CD4-positive, alpha-beta T cell treated with Interferon gamma for 1 hour (primary cell): ENCODE measurements at places on chromosomes 12 and 14.

DNA sequence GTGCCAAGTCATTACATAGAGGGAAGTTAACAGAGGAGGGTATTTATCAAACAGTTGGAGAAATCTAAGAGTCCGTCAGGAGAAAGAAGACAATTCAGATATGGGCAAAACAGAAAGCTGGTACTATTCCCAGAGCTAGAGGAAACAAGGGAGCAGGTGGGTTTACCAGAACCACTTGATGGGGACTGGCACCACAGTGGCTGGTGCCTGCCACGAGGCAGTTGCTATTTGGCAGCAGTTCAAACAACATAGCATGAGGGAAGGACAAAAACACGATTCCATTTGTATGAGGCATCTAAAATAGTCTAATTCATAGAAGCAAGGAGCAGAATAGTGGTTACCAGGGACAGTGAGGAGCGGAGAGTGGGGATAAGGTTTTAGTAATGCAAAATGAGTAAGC is 24.6 kb upstream of the KLRD1 start:
- DNase-seq, result no peak

DNA sequence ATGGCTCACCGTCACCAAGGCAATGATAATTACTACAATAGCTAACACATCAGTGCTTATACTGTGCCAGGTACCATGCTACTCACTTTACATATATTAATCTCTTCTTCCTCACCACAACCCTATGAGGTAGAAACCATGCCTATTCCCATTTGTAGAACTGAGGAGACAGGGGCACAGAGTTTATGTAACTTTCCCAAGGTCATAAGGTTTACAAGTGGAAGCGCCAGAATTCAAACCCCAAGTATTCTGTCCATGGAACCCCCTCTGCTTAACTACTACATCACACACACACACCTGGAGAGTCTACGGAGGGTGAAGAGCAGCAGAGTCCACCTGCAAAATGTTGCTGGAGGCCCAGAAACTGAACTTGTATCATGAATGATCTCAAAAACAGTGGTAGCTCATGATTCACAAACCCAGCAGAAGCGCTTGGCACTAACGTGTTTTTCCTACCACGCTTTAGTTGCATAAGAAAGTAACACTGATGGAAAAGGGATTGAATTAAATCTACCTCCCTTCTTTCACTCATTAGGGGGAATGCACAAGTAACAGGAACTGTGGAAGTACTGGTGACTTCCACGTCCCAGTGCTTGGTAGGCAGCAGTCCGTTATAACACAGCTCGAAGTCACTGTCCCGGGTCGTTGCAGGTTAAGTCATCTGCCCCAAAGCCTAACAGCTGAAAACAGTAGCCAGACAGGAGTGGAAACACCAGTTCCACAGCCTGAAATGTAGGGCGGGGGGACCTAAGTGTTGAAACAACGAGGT is 2.0 kb downstream of the ITPR2 start:
- DNase-seq, result no peak

DNA sequence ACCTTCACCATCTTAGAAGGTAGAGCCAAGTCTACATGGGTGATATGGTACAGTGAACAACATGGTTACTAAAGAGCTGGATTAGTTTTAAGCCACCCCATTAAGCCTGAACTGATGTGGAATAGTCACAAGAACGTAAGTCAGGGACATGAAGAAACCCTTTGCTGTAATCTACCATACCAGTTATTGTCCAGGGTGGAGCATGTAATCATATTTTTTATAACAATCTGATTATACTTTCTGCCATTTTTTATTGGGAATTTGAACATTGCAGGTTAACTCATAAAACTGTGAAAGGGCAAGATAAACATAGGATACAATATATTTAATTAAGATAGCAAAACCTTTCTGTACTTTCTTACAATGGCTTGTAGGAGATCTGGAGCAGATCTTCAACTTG is 103.6 kb downstream of the FIGNL2 start:
- no peak for DNase-seq

- no peak for DNase-seq
Observed at GRCh38 chr12:13175499-13175898, 21.0 kb upstream of the EMP1 start.

DNA sequence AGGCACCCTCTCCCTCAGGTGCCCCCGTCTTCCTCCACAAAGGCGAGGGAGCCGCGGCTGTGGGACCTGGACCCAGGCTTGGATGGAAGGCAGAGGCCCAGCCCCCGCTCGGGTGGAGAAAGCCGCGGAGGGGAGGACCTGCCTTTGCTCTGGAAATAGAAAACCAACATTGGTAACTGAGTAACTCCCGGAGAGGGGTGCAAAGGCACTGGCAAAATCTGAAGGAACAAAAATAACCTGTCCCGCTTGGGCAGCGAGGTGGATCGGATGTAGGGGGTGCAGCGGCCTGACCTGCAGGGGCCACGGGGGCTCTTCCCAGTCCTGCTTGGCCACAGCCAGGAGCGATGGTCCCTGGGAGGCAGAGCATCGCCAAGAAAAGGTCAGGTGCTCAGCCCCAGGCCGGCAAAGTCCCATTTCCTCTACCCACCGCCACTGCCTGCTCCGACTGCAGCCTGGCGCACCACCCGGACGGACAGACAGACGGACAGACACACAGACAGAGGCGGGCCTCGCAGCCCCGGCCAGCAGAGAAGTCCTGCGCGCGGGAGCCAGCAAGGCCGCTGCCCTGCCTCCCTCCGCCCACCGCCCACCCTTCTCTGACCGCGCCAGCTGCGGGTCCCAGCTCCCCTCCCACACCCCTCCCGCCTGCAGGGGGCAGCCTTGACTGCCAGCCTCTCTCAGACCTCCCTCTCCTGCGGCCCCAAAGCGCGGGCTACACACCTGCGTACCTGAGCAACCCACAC is 21.4 kb upstream of the TMEM106C start:
- peak; percentile 37 for DNase-seq
